Daoy (cell line): ENCODE measurements at places on chromosomes 11 and 22. TPM values are rescaled to one million over a fixed set of nuclear protein-coding genes. Genes with fewer than 3 reads are reported as not detected.

DNA sequence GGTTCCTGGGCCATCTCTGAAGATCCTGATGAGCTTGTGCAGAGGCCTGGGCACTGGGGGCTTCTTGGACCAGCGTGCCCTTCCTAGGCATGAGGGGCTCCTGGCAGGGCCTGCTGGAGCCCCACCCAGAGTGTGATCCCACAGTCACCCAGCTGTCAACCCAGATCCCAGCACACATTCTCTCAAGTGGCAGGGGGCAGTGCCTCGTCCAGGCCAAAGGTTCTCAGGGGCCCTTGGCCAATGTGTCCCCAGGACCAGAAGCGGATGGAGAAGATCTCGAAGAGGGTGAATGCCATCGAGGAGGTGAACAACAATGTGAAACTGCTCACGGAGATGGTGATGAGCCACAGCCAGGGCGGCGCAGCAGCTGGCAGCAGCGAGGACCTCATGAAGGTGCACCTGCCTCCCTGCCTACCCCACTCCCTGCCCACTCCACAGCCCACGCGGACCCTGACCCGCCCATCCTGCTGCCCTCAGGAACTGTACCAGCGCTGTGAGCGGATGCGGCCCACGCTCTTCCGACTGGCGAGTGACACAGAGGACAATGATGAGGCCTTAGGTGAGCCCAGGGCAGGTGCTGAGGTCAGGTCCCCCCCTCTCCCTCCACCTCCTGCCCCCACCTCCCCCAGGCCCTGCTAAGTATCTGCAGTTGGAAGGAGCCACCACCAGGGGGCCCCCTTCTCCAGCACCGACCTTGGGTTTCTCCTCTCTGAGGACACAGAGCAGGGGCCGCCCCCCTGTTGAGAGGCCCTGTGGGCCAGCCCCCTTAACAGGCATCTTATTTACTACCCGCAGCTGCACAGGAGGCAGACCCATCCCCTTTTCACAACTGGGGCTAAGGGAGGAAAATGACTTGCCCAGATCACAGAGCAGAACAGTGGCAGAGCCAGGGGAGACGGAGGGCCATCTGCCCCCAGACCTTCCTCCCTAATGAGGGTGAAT is 14.7 kb downstream of the GGA1 start:
- DNase-seq = peak; percentile 46

- no peak for DNase-seq
These were observed 160.6 kb downstream of the PKNOX2 start for GRCh38 chr11:125325196-125325595.

DNA sequence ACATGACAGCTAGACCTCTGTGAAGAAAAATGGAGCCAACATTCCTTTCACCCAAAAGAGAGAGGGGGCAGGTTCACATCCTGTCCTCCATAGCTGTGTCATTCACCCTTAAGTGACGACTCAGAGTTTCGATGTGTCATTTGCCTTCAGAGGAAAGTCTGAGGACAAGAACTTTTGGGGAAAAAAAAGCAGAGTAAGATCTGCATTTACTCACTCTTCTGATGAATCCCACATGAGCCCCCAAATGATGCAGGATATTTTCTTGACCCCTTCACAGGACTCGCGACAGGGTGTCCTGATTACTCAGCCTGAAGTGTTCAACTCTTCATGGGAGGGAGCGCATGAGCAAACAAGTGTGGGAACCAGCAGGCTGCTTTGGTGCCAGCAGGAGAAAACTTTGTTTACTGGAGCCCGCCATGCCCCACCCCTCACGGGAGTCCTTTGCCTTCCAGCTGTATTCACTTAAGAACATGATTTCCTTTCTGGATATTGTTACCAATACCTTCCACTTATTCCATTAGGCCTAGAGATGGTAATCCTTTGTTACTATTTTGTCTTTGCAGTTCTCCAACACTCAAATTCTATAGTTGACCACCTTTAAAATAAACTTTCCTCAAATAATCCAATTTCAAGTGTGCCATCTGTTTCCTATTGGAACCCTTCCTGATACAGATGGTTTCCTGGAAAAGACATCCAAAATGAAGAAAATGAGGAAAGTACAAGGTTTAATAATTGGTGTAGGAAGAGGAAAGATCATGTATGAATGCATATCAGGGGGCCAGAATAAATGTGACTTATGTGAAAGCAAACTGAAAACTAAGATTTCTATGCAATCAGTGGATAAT is 729.8 kb downstream of the FAM181B start:
- DNase-seq = no peak

DNA sequence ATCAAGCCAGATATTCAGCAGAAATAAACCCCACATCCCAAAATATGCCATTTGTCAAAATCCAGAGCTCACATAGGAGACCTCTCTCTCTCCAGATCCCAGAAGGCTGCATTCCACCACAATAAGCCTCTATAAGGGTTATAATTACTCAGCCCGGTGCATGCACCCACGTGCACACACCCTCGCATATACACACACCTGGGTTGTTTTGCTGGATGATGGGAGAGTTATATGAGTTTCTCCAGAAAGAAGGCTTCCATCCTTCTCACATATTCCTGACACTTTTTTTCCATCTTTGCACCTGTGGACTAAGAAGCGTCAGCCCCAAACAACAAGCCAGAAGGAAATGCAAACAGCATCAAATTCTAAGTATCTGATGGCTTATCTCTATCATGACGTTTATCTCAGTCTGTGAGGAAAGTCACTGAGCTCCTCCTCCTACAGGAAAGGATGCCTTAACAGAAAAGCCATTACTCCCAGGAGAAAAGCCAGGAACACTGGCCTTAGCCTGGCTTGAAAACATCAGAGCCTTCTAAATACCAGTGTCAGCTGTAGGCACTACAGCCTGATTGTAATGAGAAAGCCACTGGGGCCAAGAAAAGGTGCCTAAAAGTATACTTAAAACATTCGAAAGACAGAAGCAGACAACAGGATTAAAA is 253.2 kb downstream of the LARGE1 start:
- DNase-seq = no peak

GRCh38 chr11:46711303-46711702 is 7.7 kb upstream of the F2 start:
- no peak for DNase-seq

- peak; percentile 79 for DNase-seq
These were observed 184.1 kb upstream of the SYT13 start for GRCh38 chr11:45470151-45470793.

- DNase-seq = peak; percentile 68
These were observed 84.1 kb downstream of the NXPE2 start for GRCh38 chr11:114762408-114762807.

DNA sequence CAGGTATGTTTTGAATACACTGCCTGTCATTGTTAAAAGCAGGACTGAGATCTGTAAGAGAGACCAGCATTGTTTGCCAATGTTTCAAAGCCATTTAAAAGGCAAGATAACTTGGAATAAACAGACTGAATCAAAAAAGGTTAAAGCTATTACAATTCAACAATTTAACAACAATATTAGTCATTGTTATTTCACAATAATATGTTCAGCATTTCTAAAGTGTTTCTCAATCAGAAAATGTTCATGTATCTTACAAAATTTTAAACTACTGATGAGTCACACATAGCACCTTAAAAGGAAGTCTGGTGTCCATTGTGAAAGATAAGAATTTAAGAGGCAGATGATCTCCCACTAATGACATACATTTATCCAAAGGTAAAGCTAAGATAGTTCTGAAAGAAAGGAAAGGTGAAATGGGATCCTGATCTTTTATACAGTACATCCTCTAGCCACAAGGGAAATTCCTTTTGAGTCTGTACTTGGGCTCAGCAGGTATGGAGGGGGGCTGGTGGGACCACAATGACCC is 79.7 kb downstream of the MAML2 start:
- no peak for DNase-seq

GRCh38 chr11:27464289-27464696 is 8.3 kb downstream of the LGR4 start:
- DNase-seq = peak; percentile 61

DNA sequence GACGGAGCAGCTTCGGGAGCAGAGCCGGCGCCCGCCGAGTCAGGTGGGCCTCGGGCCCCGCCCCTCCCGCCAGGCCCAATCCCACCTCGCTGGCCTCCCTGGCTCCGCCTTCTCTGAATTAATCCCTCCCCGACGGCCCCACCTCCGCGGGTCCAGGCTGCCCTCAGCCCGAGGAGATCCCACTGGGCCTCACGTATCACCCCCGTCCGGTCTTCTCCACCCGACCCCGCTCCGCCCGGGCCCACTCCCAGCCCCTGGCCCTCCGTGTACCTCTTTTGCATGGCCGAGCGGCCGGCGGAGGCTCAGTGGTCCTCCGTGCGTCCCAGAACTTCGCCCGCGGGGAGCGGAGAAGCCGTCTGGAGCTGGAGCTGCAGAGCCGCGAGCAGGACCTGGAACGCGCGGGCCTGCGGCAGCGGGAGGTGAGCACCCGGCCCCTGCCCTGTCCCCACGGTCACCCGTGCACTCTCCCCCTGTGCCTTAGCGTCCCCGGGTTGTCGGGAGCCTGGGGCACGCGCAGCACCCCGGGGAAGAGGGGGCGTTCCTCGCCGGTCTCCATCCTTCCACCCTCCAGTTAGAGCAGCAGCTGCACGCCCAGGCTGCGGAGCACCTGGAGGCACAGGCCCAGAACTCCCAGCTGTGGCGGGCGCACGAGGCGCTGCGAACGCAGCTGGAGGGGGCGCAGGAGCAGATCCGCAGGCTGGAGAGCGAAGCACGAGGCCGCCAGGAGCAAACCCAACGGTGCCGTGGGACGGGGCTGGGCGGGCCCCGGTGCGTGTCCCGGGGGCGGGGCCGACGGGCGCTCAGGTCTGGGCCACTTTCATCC is 2.2 kb upstream of the CD151 start:
- peak; percentile 89 for DNase-seq

- no peak for DNase-seq
These were observed 1025.0 kb downstream of the JRKL start for GRCh38 chr11:97414801-97415200.

- peak; percentile 88 for DNase-seq
These were observed 633.0 kb downstream of the TBC1D22A start for GRCh38 chr22:47395481-47395880.

DNA sequence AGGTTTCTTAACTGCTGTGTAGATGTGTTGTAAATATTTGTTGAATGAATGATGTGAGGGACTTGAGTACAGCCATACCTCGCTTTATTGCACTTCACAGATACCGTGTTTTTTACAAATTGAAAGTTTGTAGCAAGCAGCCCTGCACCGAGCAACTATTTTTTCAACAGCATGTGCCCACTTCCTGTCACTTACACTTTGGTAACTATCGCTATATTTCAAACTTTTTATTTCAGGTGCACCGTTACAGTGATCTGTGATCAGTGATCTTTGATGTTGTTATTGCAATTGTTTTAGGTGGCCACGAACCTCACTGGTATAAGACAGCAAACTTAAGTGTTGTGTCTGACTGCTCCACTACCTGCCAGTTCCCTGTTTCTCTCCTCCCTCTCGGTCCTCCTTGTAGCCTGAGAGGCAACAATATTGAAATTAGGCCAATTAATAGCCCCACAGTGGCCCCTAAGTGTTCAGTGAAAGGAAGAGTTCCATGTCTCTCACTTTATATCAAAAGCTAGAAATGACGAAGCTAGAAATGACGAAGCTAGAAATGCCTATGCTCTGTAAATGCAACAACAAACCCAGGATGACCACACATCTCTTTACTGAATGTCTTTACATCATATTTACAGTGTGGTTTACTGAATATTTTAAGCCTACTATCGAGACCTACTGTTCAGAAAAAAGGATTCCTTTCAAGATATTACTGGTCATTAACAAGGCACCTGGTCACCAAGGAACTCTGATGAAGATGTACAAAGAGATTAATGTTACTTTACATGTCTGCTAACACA is 1.0 kb downstream of the SFI1 start:
- no peak for DNase-seq

DNA sequence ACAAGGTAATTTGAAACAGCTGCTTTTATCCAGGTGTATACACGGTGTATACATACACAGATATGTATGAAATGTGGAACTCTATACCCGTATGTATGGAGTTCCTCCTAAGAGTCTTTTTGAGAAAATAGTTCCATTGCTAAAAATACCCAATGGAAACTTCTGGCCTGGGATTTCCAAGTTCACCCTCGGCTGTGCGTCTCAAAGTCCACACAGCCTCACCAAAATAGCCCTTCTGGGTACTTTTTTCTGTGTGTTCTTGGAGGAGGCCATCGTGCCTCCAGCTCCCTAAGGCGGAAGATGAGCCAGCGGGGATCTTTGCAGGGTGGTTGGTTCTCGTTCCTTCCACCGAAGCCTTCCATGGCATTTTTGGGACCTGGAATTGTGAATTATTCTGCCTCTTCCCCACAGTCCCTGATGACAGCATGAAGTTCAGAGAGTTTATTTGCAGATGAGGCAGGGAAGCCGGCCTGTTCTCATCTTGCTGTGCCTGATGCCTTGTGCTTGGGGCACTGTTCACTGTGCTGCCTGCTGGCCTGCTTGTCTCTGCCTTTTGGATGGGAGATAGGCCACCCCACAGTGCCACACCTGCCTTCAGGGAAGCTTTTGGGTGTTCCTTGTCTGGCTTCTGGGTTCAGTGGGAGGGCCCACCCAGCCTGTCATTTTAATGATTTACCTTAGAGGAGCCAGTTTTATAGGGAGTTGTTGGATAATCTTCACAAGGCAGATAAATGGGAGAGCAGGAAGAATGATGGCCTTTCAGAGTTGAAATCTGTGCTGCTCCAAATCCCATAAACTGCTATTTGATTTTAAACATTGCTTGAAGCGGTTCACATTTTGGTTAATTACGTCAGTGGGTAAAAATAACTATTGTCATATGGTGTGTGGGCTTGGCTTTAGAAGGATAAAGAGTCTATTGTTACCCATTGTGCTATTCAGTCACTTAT is 112.7 kb upstream of the OR4B1 start:
- no peak for DNase-seq

DNA sequence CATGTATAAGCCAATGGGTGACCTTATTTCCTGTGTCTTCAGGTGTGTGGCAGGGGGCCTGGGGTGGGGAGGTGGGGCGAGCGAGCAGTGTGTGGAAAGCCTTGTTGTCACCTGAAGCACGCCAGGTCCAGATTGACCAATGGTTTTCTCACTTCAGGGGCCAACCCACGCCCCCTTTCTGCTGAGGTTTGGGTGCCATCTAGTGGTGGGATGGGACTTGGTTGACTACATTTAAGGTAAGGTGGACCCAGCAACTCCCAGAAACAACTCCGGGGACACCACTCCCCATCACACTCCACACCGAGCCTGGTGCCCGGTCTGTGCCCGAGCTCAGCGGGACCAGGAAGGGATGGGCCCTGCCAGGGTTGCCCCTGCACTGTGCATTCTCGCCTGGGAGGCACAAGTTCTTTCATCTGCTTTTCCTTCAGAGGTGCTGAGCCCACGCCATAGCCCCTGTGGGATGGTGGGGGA is 40.0 kb downstream of the TPCN2 start:
- DNase-seq = peak; percentile 77

GRCh38 chr22:20937794-20938671 is 20.8 kb downstream of the CRKL start:
- no peak for DNase-seq

GRCh38 chr11:43852057-43852636 is 28.5 kb upstream of the ALKBH3 start:
- DNase-seq = peak; percentile 60

Gene OR2AT4
- under 0.01 TPM in 1 of 2 replicates, not detected in the other for total RNA-seq

Gene TENM4
- 13.6 and 23.5 TPM in 2 replicates for total RNA-seq

Gene PIH1D2
- 1.1 and 8.7 TPM in 2 replicates for total RNA-seq

Gene NAALADL1
- total RNA-seq = not detected in 2 replicates

Gene PPME1
- 68.9 and 121 TPM in 2 replicates for total RNA-seq

Gene PDE3B
- 2.3 and 5.1 TPM in 2 replicates for total RNA-seq

Gene MIAT
- 0.06 and 0.27 TPM in 2 replicates for total RNA-seq

Gene MTCH2
- 119 and 128 TPM in 2 replicates for total RNA-seq

Gene RBMXL2
- total RNA-seq = not detected in 2 replicates

Gene SLC5A4
- not detected in 2 replicates for total RNA-seq

Gene LRRN4CL
- total RNA-seq = 0.98 TPM in 1 of 2 replicates, not detected in the other

Gene CKAP5
- total RNA-seq = 86.5 and 96.6 TPM in 2 replicates

Gene MCHR1
- not detected in 2 replicates for total RNA-seq

Gene ART1
- total RNA-seq = not detected in 2 replicates

Gene OOSP3
- not detected in 2 replicates for total RNA-seq

Gene SLC17A6
- total RNA-seq = not detected in 2 replicates

Gene MYBPC3
- total RNA-seq = not detected in 2 replicates

Gene OR51B5
- 0.11 TPM in 1 of 2 replicates, not detected in the other for total RNA-seq
